ENCODE measurements at places on chromosomes 2 and 18.

DNA sequence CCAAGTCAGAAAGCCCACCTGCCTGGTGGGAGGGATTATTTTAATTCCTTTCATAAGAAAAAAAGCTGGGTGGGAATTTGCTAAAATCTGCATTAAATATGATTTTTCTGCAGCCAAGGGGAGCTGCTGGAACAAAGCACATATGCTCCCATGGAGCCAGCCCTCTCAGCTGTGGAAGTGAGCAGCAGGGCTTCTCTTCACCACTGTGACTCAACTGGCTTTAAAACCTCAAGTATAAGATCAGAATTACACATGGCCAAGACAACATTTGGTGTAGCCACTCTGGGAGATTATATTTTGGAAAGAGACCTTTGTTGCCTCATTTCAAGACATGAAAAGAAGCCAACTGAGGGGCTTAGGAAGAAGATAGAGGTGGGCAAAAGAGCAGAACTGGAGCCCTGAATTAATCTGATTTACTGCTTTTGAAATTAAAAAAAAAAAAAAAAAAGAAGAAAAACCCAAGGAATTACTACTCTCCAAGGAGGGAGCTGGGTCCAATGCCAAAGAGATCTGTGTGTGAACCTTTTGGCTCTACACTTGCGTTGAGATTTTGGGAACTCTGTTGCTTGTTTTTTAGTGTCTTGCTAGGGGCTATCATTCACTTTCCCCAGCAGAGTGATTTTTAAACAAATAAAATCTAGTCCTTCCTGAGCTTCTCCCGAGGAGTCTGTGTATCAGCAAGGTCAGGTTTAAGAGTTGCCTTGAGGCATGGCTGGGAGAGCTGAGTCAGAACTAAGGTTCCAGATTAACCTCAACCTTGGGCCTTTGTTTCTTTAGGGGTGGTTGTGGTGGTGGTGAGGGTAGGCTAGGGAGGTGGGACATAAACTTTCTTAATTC lies 6.0 kb downstream of the LHCGR start:
- no peak for DNase-seq

DNA sequence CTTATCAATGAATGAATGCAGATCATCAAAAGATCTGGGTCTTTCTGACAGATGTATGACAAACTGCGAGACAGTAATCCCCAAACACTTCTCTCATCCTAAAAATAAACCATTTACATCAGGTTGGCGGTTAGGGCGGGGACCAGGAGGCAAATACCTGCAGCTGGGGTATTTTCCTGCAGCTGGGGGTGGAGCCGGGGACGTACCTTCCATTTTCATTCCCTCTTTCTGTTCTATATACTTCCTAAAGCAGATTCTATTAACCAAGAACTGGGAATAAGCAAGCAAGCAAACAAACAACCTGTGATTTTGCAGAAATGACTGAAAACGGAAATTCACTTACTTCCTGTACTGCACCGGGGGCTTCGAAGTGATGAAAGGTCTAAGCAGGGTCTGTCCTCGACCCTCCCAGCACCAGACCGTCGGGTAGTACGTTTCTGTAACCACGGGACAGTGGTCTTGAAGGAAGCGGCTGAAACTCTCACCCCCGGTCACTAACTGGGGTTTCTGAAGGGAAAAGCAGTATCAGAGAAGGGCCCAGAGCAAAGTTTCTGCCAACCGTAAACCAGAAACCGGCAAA lies 1.2 kb downstream of the ABHD3 start:
- DNase-seq: peak; percentile 76

GRCh38 chr18:6489977-6490376 lies 75.3 kb upstream of the L3MBTL4 start:
- no peak for DNase-seq

DNA sequence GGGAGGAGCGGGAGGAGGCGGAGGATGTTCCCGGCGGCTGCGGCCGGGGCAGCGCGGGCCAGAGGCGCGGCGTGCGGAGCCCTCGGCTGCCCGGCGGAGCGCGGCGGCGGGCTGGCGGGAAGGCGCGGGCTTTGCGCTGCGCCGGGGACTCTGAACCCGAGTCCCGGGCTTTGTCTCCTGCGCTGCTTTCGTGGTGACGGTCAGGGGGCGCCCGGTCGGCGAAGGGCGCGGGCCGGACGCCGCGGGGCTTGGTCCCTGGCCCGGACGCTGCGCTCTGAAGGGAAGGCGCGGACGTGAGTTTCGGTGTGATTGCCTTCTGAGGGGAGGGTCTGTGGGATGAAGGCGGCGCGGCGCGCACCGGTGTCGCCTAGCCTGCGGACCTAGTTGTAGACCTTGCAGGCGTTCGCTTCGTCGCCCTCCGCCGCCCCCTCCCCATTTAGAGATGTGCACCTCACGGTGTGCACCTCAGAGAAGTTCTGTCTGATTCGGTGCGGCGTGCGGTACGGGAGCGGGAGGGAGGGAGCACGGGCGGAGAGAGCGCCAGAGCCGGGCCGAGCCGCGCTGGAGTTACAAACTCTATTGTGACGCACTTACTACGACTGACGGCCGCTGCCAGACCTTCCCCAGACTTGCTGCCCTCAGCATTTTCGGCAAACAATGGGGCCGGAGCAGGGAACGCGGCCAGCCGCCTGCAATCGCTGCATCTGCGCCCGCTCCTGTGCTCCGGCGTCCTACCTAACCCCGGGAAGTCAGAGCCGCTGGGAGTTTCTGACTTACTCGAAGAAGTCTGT lies 2.1 kb downstream of the BCL2L11 start:
- peak; percentile 90 for DNase-seq

Data from sciatic nerve (tissue), 2 donors.